Activated naive CD4-positive, alpha-beta T cell treated with anti-CD3 and anti-CD28 coated beads for 36 hours (primary cell): ENCODE measurements at places on chromosomes 16 and 17.

DNA sequence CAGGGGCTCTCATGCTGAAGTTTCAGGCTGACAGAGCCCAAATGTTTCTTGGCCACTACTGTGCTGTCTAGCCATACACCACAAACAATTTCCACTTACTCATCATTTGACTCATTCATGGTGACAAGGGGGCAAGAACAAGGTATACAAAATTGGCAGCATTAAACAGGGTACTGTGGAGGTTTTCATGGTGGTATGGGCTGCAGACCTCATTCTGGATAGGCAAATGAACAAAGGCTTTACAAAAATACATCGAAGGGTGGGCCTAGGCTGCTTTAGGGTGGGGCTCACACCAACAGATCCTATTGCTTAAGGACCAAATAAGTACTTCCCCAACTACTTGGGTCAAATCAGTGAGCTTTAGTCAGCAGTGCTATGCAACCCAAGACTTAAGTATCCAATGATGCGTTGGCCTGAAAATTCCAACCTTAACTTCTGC is 53.0 kb downstream of the N4BP1 start:
- DNase-seq: peak; percentile 43

GRCh38 chr17:30829022-30829421 is 2.7 kb upstream of the ATAD5 start:
- no peak for DNase-seq

DNA sequence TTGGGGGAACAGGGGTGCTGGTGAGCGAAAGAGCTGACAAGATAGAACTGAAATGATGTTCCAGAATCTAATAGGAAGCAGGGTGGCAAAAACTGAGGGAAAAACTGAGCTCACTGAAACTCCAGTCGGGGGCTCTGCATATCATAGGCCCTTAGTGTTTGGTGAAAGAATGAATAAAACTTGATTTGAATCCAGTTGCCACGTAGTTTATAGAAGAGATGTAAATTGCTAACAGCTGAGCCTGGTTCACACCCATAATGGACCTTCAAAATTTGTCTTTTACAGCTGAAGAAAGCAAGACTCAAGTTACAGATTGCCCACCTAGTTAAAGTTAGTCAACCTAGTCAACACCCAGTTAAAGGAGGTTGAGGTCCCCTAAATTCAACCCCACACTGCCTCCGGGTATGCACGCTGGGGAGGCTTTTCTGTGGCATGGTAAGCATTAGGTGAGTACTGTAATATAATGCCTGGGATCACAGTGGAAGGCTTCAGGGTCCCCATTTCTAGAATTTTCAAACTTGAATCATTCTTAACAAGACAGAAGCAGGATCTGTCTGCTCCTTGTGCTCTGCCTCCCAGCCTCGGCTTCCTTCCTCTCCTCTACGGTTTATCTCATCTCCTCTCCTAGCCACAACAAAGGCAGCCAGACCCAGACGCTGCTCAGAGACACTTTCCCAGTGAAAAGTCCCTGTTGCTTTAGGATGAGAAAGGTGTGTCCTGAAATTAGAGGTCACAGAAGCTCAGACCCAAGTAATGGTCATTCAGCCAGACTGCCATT is 26.9 kb upstream of the SUPT4H1 start:
- peak; percentile 17 for DNase-seq

GRCh38 chr17:21125862-21126261 is 902 bp upstream of the DHRS7B start:
- peak; percentile 64 for DNase-seq

- no peak for DNase-seq
These were observed 5.2 kb upstream of the PLLP start for GRCh38 chr16:57289391-57290257.

DNA sequence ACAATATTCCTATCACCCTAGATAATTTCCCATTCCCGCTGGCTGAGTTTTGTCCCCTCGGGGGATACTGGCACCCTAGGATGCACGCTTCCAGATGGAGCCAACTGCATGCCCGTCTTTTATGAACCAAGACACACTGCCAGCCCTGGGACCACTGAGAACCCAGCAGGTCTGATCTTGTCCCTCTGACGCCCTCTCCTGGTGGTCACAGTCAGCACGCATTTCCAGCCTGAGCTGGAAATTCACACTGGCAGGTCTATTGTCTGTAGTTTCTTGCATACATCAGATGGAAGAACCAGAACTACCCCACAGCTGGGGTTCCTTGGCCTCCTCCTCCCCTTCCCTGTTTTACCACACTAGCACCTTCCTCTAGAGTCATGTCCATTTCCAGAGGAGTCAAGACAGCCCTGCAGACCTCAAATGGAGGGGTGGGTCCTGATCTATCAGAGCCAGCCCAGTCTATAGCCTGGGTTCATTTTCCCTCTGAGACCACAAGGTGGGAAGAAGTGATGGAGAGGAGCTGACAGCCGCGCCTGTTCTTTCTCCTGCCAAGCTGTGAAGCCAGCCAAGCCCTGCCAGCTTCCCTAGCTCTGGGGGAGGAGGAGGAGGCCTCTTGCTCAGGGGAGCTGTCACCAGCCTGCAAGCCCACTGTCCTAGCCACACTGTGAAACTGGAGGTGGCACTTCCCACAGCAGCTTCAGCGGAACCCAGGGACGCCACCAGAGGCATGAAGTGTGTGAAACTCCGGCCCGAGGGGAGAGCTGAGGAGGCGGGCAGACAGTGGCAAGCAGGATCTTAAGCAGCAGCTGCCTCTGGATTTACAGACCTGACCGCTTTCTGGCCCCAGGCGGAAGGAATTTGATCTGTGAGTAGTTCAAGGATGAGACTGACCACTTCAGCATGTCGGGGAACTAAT is 29.3 kb downstream of the MXRA7 start:
- peak; percentile 83 for DNase-seq

- DNase-seq: peak; percentile 60
These were observed 12.5 kb downstream of the TOM1L2 start for GRCh38 chr17:17959520-17960361.

DNA sequence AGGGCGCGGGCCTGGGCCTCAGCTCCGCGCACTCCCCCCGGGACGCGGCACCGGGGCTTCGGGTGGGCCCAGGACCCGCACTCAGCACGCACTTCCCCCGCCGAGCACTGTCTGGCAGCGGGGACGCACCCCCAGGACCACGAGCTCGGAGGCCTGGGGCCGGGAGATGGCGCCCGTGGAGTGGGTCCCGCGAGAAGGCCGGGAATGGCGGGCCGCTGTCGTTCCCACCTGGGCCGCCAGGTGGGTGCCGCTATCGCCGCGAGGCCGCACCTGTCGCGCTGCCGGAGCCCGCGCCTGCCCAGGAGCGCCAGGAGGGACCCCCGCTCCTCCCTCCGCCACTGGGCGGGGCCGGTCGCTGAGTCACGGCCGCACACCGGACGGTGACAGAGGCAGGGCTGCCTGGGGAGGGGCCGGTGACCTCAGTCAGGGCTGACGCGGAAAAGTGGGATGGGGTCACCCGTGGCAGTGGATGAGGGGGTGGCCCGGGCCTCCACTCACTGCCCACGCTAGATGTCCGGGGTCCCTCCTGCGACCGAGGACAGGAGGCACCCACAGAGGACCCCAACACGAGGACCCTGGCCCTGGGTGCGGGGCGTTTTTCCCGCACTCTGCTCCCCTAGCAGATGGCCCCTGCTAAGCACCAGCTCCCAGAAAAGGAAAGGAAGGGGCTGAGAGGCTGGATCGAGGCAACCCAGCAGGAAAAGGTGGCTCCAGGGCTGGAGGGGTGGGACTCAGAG is 6.9 kb upstream of the ACTG1 start:
- DNase-seq: peak; percentile 73

GRCh38 chr16:62539657-62540056 is 503.4 kb upstream of the CDH8 start:
- DNase-seq: no peak

GRCh38 chr17:19317359-19318095 is 45.0 kb downstream of the B9D1 start:
- no peak for DNase-seq

DNA sequence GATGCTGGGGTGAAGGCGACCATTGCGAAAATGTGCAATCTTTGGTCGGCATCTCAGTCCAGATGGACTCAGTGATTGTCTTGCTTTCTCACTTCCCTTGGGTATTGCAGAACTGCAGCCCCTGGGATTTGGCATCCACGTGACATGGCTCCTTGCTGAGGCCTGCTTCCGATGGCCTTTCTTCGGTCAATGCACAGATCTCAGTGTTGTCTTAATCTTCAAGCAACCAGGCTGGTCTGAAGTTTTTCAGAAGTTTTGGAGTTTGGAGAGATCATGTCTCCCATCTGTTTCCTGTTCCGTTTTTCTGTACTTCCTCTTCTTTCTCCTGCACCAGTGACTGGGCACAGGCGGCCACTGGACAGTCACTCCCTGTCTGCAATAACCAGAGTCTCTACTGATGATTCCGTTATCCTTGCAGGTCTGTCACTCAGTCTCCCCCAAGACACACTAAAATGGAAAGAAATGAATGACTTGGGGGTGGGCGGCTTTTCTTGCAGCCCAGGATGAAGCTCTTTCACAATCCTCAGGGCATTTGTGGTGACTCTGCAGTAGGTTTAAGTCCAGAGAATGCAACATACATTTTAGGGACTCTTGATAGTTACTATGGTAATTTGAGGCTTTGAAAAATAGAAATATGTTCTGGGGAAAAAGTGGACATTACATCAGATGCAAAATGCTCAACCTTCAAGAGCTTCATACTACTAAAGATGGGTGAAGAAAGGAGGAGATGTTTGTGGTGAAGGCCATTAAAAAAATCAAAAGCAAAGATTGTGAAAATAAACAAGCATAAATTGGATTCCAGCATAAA is 106.3 kb upstream of the ZFHX3 start:
- DNase-seq: no peak

GRCh38 chr17:50177983-50178834 is 12.4 kb downstream of the SGCA start:
- peak; percentile 73 for DNase-seq

- DNase-seq: no peak
These were observed 18.0 kb downstream of the HDAC5 start for GRCh38 chr17:44105483-44105882.

- DNase-seq: no peak
These were observed 1.9 kb upstream of the UNC13D start for GRCh38 chr17:75845933-75846691.

- no peak for DNase-seq
These were observed 26.3 kb upstream of the PLLP start for GRCh38 chr16:57310801-57311200.

DNA sequence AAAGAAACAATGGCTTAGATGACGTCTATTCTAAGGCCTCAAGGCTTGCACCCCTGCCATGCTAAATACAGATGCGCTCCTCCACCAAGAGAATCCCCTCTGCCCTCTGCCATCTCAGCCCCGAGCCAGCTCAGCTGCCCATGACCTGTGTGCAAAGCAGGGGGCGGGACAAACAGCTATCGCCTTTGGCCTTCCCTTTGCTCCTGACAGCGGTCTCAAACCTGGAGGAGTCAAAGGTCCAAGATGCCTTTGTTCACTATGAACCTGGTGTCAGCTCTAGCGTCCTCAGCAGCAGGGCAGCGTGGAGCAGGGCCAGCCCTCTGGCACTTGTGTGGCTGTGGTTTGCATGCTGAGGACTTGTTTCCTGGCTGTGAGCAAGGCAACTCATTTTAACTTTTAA is 12.3 kb downstream of the SLX4 start:
- DNase-seq: no peak

DNA sequence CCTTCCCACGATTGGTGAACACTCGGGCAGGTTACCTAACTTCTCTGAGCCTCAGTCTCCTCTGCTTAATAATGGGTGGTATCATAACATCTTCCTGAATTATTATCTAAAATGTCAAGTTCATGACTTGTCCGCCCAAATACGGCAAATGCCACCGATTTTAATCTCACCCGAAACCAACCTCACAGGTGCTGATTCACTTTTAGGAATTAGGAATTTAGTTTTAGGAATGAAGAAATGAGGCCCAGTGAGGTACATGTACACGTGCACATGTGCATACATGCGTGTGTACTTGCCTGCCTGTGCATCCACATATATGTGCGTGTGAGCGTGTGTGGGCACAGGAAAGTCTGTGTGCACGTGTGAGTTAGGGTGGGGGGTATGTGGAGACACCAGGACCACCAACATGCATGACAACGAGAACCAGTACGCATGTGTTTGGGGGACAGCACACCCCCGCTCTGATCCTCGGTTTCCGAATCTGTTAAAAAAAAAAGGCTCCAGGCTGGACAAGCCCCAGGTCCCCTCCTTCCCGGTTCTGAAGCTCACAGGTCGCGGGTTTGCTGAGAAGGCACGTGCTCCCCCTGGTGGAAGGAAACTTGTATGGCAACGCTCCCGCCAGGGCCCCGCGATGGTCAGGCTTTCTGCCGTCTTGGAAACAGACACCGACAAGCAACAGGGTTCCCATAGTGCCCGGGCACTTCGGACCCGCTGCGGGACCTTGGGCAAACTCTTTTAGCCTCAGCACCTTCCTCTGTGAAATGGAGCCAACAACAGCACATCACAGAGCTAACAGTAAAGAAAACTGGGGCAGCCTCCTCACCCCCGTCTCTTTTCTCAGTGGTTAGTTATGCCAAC is 219.2 kb downstream of the RBFOX3 start:
- peak; percentile 77 for DNase-seq

- DNase-seq: peak; percentile 74
These were observed 14.6 kb upstream of the CD79B start for GRCh38 chr17:63946440-63947363.
